Fibroblast of gingiva (primary cell): ENCODE measurements at places on chromosomes 6 and 20.

DNA sequence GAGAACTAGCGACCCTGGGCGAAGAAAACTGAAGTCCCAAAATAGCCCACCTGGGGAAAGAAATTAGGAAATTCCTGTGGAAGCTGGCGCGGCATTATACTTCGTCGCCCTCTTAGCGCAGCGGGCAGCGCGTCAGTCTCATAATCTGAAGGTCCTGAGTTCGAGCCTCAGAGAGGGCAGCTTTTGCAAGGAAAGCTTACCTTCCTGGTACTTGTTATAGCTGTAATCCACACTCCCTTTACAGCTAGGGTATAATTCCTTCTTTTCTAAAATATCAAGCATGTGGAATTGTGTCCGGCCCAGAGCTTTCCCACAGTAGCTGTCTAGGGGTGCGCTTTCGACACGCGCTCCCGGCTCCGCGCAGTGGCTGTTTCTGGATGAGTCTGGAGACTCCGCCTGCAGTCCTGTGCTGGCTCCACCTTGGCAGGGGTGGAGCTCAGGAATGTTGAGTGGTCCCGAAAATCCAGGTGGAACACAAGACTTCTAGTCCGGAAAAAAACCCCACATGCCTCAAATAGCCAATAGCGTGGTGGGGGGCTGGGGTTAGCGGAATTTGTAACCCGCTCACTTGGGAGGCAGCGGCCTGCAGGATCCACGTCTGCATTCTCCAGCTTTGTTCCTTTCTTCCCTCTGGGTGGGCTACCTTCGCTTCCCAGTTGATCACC lies 83.7 kb upstream of the ZNF322 start:
- DNase-seq, result peak; percentile 70

- no peak for DNase-seq
Measured at GRCh38 chr6:136873748-136874147, 48.4 kb upstream of the SLC35D3 start.

DNA sequence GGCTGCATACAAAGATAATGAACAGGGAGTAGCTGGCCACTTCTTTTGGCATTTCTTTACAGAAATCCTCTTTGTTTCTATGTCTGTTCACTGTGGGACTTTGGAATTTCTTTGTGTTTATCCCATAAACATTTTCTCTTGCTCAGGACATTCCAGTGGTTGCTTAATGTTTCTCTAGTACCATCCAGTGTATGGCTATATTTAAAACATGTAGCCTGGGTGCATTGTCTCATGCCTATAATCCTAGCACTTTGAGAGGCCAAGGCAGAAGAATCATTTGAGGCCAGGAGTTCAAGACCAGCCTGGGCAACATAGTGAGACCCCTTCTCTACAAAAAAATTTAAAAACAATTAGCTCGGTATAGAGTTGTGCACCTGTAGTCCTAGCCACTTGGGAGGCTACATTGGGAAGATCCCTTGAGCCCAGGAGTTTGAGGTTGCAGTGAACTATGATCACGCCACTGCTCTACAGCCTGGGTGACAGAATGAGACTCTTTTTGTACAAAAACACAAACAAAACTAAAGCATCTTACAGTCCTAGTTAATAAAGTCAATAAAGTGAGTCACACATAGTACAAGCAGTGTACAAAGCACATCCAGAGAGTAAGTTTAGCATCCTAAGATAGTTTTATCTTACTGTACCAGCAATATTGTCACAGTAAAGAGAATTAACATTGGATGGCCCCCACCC lies 63.3 kb downstream of the ZFAND3 start:
- peak; percentile 81 for DNase-seq

- DNase-seq, result peak; percentile 28
Measured at GRCh38 chr6:36660771-36661471, 17.6 kb upstream of the CDKN1A start.

DNA sequence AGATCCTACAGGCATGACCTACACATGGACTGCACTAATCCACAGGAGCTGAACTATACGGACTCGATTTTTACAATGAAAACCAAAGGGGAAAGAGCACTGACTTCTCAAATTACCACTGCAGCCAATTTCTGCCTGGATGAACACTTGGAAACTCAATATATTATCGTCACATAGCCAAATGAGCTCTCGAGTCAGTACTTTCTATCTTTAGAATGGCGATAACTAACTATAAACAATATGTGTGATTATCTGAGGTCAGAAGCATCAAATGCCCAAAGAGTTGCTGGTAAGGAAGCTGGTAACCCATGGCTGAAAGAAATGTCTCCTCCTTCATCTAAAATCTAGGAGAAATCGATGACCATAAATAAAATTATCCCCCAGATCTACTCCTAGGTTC lies 86.7 kb downstream of the KIF16B start:
- DNase-seq, result no peak

- DNase-seq, result no peak
Measured at GRCh38 chr6:45467853-45468252, 90.1 kb upstream of the SUPT3H start.

DNA sequence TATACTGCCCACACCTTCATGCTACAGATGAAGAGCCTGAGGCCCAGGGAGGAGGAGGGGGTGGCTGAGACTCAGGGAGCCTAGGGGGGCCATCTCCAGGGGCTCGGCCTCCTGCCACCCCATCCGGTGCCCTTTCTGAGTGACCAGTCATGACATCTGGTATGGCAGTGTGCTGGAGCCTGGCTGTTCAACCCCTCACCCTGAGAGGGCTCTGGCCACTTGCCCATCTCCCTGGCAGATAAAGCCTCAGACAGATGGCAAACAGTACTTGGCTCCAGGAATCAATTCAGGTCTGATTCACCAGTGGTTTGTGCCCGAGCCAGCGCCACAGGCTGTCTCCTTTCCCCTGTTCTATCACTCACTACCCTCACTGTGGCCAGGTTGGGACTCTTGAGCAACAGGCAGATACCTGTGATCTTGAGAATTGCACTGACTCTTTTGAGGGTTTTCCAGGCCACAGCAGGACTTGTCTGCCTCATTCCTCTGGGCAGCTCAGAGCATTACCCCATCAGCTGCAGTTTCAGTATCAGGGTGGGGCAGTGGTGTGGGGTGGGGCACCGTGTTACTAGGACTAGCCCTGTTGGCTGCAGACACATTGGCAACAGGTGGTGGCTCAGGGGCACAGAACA lies 22.8 kb downstream of the SRSF3 start:
- peak; percentile 30 for DNase-seq
